HS-5 (cell line): ENCODE measurements at places on chromosomes 4 and X.

DNA sequence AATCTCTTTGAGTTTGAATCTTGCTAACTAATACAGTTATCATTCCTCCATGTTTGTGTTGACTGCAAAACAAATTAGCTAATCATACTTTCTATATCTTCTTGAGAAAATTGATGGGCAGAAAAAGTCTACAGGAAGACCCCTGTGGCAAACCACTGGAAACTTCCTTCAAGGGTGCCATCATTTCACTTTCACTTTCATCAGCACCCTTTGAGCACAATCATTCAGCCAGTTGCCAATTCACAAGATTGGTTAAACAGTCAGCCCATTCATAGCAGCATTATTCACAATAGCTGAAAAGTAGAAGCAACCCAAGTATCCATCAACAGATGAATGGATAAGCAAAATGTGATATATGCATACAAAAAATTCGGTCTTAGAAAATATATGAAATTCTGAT lies 101.5 kb downstream of the CCDC160 start:
- DNase-seq: no peak

GRCh38 chr4:94370533-94371254 lies 28.1 kb upstream of the HPGDS start:
- no peak for DNase-seq

- DNase-seq: no peak
Observed at GRCh38 chr4:37881811-37882210, 9.1 kb upstream of the TBC1D1 start.

DNA sequence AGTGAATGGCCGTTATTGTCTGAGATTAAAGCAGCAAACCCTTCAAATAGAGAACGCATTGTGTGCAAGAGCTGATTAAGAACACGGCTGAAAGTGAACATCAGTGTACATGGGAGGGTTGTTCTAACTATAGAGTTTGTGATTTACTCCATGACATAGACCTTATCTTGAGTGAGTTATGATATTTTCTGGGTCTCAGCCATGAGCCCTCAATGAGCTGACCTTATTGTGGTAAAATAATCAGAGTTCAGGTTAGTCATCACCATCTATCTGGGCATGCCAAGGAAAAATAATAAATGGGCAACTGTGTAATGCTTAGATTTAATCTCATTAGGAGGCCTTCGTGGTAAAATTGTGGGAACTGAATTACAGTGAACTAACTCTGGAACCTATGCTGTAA lies 33.2 kb upstream of the CLDN24 start:
- DNase-seq: peak; percentile 45

DNA sequence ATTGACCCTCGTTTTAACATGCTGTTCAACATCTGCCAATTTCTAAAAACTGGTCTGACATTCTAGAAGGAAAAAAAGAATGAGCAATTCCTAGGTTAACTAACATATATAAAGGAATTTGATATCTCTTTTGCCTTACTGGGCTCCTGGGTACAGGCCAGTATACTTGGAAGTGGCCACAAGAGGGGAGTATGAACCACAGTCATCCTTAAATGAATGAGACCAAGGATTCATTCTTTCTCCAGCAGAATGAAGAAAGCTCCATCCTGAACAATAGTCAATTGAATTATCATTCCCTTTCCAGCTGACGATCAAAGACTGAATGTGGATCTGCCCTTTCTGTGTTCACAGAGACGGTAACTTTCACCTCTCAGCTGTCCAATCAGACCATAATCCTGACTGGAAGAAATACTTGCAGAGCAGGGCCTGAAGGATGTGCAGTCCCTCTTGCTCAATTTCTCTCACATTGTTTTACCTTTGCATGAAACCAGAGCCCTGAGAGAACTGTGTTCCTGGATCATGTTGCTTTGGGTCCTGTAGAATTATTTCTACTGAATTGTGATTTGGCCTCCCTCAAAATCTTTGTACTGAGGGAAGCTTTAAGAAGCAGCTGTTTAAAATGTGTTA lies 14.8 kb upstream of the SPARCL1 start:
- DNase-seq: peak; percentile 41

GRCh38 chrX:68186552-68187262 lies 246.6 kb downstream of the OPHN1 start:
- DNase-seq: peak; percentile 49

GRCh38 chr4:788636-789297 lies 37.2 kb downstream of the CPLX1 start:
- no peak for DNase-seq

DNA sequence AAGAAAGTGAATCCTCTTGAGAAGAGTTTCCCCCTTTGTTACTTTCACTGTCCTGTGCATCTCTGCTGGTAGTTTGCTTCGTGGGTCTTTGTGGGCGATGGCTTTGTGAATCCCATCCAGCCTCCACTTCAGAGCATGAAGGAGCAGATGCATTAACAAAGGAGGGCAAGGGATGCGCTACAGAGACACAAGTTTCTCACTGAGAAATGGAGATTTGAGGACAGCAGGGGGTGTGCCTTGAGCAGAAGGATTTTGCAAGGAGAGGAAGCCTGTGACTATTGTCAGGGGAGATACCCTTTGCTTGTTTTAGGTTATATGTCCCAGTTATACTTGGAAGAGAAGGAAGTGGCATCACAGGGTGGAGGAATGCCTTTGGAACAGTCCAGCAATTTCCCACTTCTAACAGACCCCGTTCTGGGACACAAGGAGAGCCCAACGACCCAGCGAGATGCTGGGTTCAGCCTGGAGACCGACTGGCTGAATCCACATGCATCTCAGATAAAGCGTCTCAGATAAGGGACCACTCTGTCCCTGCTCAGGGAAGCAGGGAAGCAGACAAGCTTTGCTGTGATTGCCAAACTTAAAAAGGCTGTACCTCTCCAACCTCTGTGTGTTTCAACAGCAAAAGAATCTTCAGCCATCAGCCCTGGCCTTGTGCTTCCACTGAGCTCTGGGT lies 314.6 kb upstream of the GATB start:
- no peak for DNase-seq

- DNase-seq: no peak
Observed at GRCh38 chrX:134181275-134181660, 55.7 kb upstream of the CCDC160 start.

DNA sequence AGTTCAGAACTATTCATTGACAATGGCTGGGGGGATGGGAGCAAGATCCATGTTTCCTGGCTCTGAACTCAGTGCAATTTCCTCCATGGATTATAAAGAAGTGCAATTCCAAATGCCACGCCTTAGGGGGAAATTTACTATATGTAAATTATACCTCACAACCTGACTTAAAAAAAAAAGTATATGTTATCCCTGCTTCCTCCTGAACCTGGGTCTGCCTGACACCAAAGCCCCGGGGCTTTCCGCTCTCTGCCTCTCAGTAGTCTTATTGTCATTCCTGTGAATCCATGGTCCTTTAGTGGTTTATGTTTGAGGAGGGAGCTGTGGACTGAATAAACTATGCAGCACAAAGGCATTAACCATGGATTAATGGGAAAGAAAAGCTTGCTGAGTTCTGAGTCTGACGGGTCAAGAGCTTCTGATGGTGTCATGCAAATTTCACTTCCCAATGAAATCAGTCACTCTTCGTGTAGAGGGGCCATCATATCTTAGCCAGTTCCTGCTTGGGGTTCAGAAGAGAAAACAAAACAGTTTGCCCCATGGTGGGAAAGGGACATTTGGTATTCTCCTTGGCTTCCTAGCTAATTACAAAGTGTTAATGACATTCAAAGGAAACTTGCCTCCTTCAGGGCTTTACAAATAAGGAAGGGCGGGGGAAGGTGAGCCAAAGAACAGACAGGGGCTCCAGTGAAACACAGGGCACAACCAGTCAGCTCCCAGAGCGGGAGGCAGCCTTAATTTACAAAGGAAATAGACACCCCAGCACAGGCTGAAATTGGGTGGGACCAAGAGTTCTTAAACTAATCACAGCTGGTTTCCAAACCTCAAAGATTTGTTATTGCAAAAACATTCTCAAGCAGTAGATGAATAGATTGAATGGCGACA lies 14.3 kb downstream of the FAM9C start:
- no peak for DNase-seq

DNA sequence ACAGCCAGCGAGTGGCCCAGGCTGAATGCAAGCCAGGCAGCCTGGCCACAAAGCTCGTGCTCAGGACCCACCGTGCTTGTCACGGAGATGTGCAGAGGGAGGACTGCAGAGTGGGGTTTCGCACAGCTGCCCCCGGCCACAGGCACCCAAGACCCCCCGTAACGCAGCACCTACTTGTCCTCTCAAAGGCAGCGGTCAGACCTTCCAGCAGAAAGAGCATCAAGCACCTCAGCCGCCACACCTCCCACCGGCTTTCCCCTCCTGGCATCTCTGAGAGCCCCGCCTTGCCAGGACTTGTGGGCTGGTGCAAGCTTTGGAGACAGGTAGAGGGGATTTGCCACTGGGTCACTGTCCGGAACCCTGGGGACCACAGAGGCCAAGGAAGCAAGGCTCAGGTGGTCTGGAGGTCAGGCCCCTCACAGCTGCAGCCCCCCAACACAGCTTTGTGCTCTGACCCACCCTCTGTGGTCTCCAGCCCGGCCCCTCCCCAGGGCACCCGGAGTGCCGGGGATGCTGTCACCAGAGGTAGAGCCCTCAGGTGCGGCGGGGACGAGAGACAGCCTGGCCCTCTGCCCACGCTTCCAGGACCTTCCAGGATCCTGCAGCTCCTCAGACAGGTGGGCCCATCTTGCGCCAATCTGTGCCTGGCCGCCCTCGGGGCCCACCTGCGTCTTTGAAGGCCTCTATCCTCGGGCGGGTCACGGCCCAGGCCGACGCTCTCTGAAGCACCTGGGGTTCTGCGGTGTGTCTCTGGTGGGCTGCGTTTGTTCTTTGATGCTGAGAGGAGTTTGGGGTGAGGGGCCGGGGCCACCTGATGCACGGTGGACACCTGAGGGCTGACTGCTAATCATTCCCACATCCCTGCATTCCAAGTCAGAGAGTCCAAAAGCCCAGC lies 34.4 kb upstream of the HMX1 start:
- DNase-seq: no peak
